ENCODE measurements at places on chromosomes 7 and 10.

GRCh38 chr7:114212721-114213429, 201.7 kb upstream of the FOXP2 start:
- DNase-seq = no peak

- no peak for DNase-seq
These were observed 2.3 kb downstream of the CDK13 start for GRCh38 chr7:39952374-39952773.

GRCh38 chr7:7505915-7506314, 29.8 kb downstream of the COL28A1 start:
- no peak for DNase-seq

GRCh38 chr7:5491251-5492019, 67.8 kb upstream of the TNRC18 start:
- DNase-seq = no peak

DNA sequence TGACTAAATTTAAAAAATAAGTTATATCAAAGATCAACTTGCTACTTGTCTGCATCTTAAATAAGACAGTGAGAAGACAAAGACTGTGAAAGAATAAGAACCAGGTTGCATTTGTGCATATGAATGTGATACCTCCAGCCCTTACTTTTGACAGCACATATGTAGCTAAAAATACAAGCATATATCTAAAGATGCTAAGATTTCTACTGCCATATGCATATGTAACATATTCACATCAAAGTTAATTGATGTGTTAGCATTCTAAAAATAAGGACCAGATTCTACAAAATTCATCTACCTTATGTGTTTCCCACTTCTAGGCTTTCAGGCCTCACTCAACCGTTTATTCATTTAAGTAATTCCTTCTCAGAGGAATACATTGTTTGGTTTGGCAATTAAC, 1120.3 kb upstream of the LRRTM3 start:
- DNase-seq = no peak

DNA sequence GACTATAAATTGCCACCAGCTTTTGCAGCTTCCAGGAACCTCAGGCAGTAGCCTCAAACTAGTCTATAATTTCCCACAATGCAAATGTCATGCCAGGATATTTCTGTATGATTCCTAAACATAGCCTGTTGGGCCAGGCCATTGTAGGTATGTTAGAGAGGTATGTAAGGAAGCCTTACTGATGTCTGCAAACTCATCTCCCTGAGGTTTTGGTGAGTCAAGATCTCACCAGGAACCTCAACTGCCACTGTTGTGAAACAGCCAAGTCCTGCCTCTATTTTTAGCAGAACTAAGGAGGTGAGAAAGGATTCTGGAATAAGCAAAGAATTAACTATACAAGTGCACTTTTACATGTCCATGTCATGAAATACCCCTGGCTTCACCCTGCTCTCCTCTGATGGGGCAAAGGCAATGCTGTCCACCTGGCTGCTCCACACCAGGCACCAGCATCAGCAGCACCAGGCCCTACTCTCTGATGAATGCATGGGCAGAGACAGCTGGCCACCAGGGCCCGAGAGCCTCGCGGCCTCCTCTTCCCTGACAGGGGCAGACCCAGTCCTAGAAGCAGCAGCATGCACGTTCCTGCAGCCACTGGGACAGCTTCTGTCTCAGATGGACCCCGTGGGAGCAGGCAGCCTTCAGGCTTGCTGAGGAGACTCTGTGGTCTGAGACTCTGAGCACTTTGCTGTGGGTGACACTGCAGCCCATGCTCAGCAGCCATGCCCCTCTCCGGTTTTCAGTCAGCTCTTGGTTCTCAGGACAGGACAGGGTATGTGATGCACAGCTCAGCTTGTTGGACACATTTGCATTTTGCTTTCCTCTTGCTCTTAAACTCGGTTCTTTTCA, 147.3 kb downstream of the ZMYND11 start:
- no peak for DNase-seq

GRCh38 chr10:103716206-103717160, 138.9 kb downstream of the SH3PXD2A start:
- DNase-seq = peak; percentile 74

All from posterior cingulate gyrus (tissue), 11 donors.